Fibroblast of skin of abdomen (primary cell): ENCODE measurements at places on chromosomes 1 and 21.

GRCh38 chr21:38315122-38315521, 58.3 kb downstream of the KCNJ15 start:
- DNase-seq: no peak

- DNase-seq: no peak
Observed at GRCh38 chr1:6093071-6093470, 47.4 kb downstream of the KCNAB2 start.

DNA sequence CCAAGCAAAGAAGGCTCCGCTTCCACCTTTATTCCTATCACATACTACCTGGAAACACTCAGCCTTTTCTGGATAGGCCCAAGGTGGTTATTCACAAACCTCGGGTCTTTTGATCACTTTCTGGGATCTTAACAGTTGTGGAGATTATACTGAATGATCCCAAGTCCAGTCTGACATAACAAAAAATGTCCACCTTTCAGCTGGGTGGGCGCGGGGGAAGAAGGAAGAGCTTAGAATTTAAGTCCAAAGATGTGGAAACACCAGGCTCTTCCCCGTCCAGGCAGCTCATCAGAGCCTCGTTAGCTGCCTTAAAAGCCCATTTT, 338 bp upstream of the C1orf53 start:
- DNase-seq: no peak

DNA sequence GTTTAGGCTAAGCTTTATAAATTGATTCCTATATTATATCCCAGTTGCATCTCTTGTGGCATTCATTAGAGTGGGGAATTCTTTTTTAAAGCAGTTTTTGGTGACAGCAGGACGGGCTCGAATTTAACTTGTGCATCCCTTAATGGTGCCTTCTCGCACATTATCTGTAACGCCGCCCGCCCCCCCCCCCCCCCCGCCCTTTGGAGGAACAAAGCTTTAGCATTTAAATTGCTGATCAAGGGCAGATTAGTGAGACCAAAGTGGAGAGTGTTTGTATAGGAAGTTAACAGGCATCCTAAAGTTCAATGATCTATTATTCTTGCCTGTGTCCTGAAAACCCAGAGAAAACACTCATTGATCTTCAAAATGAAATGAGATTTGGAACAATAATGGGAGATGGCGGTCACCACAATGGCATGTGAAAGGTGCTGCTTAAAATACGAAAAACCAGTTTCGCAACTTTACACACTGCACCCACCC, 2.2 kb downstream of the LMO4 start:
- no peak for DNase-seq

DNA sequence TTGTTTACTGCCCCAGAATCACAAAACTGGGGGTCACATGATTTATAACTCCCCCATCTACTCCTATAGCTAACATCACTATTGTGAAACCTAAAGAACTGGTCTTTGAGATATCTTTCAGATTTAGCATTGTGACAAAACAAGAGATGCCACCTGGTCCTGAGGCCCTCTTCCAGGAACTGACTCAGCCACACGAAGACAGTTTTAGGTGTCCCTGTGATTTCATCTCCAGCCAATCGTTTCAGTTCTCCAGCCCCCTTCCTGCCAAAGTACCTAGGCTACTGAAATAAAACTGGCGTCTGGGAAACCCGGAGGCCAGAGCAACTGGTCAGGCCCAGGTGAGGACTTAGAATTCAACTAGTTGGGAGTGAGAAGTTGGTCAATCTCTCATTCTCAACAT, 36.6 kb downstream of the TBX19 start:
- DNase-seq: no peak

DNA sequence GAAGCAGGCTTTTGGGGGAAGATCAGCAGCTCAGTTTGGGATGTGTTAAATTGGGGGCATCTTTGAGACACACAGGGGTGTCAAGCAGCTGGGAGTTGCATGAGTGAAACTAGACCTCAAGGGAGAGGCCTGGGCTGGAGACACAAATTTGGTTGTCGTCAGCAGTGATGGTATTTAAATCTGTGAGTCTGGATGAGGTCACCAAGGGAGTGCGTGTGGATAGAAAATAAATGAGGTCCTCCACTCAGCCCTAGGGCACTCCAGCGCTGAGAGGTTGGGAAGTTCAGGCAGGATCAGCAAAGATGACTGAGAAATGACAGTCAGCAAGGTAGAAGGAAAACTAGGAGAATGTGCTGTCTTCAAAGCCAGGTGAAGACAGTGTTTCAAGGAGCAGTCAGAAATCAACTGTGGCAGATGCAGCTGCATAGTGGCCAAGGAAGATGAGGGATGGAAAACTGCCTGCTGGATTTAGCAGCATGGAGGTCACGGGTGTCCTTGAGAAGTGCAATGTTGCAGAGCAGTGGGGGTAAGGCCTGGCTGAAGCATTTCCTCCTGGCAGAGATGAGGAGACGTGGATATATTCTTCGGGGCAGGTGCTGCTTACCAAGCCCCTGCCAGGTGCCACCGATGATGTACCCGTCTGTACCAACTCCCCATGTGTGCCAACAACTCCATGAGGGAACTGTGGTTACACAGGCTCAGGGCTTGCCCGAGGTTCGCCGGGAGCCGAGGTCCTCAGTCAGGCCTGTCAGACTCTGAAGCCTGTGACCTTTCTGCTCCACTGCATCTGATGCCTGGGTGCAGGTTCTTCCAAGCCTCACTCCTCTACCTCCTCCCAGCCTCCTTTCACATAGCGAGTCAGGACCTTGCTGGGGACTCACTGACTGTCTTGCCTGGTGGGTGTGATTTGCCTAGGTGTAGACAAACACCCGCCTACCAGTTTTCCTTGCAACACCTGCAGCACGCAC, 11.3 kb downstream of the MAP7D1 start:
- DNase-seq: peak; percentile 39

DNA sequence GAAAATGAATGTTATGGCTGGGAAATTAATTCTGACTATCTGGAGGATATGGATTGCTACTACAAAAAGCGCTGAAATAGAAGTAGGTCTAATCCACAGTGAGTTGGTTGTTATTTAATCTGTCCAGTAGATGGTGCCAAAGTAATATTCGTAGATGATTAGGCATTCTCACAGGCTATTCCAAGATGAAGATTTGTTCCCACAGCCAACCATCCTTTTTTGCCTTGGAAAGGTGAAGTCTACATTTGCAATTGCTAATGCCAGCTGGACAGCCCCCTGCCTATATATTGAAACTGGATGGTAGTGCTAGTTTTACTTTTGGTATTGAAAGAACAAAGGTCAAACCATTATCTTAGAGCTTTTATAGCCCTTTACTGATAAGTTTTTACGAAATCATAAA, 43.8 kb downstream of the RBM11 start:
- DNase-seq: peak; percentile 35

DNA sequence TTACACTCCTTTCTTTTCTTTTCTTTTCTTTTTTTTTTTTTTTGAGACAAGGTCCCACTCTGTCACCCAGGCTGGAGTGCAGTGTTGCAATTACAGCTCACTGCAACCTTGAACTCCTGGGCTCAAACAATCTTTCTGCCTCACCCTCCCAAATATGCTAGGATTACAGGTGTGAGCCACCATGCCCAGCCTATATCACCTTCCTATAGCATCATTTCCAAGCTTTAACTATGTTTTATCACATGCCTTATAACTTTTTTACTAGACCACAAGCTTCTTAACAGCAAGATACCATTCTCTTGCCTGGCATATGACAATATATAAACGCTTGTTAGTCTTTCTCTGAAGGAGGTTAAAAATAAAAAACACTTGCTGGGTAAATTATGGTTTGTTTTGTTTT, 55.3 kb upstream of the MUTYH start:
- no peak for DNase-seq

GRCh38 chr1:19809044-19809750, 5.9 kb downstream of the RNF186 start:
- no peak for DNase-seq

- DNase-seq: no peak
Observed at GRCh38 chr1:11455967-11456570, 22.9 kb upstream of the DISP3 start.

DNA sequence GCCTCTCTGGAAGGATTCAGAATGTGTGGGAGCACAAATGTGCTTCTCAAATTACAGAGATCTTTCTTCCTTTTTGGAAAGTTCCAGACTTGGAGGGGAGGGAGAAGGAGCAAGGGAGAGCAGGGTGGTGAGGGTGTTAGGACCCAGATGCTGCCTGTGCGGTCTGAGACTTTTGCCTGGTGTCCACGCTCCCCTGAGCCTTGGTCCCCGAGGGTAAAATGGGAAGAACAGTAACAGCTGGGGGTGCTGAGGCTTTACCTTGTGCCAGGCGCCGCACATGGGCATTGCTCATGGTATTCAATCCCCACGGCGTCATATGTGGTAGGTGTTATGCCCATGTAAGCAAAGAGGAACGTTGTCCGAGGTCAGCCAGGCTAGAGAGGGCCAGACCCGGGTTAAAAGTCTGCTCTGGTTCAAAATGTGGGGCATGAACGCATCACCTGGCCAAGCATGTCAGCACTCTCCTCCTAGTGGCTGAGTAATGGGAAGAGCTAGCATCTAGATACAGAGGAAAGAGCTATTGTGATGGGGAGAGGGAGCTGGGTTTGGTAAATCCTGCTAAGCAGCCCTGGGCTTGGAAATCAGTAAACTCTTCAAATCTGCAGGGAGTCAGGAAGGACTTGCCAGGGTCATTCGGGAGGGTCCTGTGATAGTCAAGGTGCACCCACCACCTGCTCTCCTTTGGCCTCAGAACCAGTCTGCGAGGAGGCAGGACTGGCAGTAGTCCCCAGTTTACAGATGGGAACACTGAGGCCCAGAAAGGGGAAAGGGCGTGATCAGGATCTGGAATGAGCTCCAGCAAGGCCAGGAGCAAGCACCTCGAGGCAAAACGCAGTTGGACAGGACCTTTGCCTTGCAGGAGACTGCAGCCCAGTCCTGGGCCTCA, 4.5 kb upstream of the RUNX3 start:
- no peak for DNase-seq
